Non-pigmented ciliary epithelial cell (primary cell): ENCODE measurements at places on chromosomes 7 and 10.
A peak's percentile ranks its signal among the peaks of the same experiment; 100 is the strongest.

- no peak for DNase-seq
Measured at GRCh38 chr10:110681023-110681681, 37.0 kb downstream of the RBM20 start.

GRCh38 chr7:17041324-17041723 lies 159.5 kb upstream of the AGR3 start:
- DNase-seq, result peak; percentile 91

DNA sequence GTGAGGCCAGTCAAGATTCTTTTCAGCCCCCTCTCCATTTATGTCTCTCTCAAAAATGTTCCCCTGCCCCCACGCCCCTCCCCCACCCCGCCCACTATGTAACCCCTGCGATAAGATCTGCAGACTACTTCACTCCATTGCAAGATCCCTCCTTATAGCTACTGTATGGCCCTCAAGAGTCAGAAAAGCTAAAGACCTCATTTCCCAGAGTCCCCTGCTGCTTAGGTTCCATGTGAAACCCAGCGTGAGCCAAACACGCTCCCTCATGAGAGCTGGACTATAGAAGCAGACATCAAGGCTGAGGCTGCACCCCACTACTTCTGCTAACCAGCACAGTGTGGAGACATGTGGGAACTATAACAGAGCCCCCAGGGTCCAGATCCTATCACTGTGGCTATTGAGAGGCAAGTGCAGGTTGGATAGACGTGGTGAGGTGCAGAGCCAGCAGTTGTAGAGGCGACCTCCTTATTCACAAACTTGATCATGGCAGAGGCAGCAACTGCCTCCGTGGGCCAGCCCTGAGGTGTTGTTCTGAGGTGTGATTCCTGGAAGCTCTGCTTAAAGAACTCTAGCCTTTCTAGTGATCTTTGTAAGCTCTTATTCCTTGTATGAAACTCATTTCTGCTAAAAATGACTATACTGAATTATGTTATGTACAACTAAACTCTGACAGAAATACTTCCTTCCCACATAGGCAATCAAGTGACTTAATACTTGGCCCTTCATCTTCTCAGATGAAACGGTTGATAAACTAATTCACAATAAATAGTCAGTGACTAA lies 117.0 kb upstream of the ARID5B start:
- DNase-seq, result no peak

GRCh38 chr7:18004372-18004771 lies 23.3 kb downstream of the PRPS1L1 start:
- DNase-seq, result no peak

- DNase-seq, result no peak
Measured at GRCh38 chr7:131071786-131072504, 255.7 kb upstream of the MKLN1 start.

DNA sequence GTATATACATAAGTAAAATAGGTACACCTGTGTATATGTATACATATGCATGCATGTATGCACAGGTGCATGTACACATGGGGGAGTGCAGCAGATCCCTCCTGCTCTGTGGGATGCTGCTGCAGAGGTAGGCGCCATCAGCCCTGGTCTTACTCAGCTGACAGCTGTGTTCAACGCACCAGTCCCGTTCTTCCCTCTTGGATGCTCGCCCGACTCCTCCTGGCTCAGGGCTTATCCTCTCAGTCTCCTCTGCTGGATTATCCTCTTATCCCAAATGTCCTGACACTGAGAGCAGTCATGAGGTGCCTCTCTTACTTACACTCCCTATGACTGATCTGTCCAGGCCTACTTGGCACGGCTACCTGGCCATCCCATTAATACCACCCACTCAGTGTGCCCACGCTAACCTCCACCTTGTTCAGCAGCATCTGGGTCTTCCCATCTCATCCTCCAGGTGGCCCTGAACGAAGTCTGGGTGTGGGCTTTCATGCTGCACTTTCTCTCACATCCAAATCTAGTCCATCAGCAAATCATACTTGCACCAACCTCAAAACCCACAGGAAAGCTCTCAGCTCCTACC lies 357.1 kb downstream of the TCERG1L start:
- no peak for DNase-seq

GRCh38 chr10:87092861-87093631 lies 1.6 kb downstream of the GLUD1 start:
- DNase-seq, result no peak

- DNase-seq, result peak; percentile 66
Measured at GRCh38 chr7:122166740-122167139, 22.7 kb upstream of the AASS start.

DNA sequence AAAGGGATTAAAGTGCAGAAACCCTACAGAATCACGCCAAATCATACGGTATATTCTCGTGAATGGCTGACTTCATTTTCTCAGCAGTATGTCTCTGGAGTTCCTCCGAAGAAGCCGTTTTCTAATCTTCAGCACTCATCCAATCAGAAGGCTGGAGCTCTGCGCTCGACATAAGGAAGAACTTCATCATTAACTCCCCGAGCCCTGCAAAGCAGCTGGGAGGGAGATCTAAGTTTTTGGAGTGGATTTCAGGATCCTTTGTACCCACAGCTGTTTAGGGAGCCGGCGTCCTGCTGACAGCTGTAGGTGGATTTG lies 40.7 kb upstream of the SDK1 start:
- DNase-seq, result no peak

DNA sequence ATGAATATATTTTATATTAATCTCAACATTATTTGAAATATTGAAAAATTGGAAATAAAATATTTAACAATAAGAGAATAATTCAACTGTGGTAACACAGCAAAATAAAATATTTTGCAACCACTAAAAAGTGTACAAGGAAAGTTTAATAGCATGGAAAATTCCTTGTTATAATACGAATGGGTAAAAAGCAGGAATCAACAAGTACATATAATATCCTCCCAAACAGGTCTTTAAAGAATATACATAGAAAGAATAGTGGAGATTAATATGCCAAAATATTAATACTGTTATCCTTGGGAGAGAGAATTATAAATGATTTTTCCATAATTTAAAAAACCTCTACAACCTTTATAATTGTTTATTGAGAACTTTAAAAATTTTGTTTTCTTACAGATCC lies 1.0 kb downstream of the DNAJC12 start:
- DNase-seq, result no peak

DNA sequence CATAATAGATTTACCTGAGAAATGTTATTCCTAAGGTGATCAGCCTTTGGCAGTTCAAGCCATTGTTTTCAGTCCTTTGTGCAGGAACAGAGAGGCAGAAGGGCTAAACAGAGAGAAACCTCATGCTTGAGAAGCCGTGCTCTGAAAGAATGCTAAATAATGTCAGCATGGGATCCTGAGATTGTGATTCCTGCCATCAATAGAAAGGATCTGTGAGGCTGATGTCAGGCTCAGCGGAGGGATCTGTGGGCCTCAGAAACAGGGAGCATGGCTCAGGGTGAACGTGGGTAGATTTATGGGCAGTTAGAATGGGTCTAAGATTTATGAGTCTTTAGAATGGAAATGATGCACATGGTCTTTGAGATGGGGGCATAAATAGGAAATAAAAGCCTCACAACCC lies 439.2 kb upstream of the IGFBP3 start:
- no peak for DNase-seq

DNA sequence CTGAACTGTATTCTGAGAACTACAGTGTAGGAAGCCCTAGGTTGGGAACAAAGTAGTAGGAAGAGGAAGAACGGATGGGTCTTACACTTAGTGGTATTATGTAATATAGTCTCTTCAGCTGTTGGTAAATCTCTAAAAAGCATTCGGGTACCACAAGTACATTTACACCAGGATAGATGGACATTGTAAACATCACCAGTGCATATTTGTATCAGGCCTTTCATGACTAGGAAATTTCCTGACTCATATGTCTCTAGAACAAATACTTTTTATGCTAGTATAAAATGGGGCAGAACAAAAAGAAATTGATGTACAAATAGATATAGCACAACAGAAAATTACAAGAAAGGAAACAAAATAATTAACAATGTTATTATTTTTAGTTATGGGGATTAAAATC lies 21.5 kb upstream of the OR6B1 start:
- no peak for DNase-seq

- DNase-seq, result no peak
Measured at GRCh38 chr10:13001041-13001886, at the start of gene CCDC3. TSS of gene CCDC3 (minus strand) at chr10:13001713. CDS start at chr10:13001570, 143 bp downstream.

DNA sequence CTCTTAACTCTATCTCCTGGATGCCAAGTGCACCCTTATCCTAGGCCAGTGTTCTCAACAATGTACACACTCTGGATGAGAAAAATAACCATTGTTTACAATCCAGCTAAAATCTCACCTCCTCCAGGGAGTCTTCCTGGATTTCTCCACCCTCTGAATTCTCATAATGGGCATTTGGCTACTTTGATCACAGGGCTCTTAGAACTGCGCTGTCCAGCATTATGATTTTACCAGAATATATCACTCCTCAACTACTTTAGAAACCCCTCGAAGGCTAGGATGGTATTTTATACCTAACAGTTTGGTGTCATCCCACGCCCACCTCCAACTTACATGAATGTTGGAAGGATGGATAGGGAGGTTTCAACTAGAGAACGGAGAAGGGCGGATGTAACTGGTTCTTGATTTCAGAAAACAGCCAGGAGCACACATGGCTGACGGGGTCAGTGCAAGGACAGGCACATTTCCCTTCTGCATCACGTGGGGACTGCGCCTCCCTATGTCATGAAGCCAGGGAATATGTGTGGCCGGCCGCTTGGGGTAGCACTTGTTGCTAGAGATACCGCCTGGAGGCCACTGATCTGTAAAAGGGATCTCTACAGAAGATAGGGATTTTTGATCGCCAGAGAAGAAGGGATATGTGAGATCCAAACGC lies 1.2 kb upstream of the ATP6V0E2 start:
- DNase-seq, result peak; percentile 70

- no peak for DNase-seq
Measured at GRCh38 chr10:16470747-16471146, 33.9 kb downstream of the PTER start.

DNA sequence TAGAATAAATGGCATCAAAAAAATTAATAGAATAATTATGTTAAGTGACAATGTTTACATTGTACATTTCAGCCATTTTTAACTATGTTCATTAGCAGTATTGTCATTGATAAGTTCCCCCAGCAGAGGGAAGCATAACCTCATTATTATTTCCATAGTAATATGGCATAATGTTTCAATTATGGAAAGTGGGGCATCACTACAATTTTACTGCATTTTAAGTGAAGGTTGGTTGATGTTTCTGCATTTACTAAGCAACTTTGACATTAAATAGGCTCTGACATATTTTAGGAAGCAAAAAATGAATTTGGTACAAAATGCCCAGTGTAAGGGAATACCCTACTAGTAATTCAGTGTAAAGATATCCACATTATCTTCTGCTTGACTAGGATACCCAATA lies 218.3 kb downstream of the SEMA3A start:
- DNase-seq, result no peak

GRCh38 chr7:152677808-152678670 lies 2.1 kb upstream of the XRCC2 start:
- no peak for DNase-seq

DNA sequence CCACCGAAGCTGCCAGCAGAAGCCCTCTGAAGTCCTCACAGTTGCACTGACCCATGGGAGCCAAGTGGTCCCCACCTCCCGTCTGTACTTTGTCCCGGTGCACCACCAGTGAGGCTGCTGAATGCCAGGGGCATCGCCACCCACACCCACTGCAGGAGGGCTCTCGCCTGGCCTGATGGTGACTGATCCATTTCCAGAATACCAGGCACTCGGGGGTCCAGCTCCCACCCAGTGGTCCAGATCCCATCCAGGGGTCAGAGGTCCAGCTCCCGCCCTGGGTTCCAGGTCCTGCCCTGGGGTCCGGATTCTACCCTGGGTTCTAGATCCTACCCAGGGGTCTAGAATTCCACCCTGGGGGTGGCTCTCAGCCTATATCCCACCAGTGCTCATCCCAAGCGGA lies 9.1 kb upstream of the JAKMIP3 start:
- no peak for DNase-seq
